ENCODE measurements at places on chromosomes 2 and 18.

- no peak for DNase-seq
These were observed 307.5 kb upstream of the REG3G start for GRCh38 chr2:78718024-78718423.

GRCh38 chr2:9908639-9909038 is 42.9 kb upstream of the GRHL1 start:
- no peak for DNase-seq

GRCh38 chr18:78673516-78674321 is 305.9 kb upstream of the SALL3 start:
- no peak for DNase-seq

DNA sequence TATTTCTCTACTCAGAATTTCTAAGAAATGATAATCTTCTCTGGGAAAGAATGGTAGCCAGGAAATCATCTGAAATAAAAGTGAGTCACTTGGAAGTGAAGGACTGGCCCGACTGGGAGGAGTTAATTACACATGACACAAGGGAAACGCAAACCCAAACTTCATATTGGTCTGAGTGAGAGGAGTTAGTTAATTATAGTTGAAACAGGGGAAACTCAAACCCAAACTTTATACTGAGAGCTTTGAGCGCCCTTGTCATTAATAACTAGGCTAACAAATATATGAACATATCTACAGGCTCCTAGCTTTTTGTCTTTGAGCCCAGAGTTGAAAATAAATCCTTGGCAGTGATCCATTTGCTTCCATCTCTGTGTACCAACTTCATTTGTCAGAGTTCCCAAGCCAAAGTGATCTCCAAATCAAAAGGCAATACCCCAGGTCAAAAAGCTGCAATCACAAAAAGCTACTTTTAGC is 187.8 kb upstream of the COL3A1 start:
- DNase-seq, result no peak

DNA sequence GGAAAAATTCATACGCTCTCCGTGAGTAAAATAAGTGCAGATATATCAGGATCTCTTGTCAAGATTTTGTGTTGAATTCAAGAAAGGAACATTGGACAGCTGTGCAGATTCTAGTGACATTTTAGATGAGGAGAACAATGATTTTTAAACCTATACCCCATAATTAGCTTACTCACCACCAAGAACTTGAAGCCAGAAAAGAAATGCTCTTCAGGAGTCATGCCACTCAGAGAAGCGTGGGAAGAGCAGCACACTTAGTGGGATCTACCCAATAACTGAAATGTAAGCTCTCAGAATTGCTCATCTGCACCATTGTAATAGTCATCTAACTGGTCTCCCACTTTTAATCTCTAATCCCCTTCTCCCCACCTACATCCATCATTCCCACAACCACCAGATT is 9.2 kb upstream of the ERMN start:
- no peak for DNase-seq

- DNase-seq, result no peak
These were observed 268.5 kb upstream of the ZSWIM2 start for GRCh38 chr2:187117483-187117882.

- DNase-seq, result no peak
These were observed 20.3 kb downstream of the RALB start for GRCh38 chr2:120272763-120273481.

DNA sequence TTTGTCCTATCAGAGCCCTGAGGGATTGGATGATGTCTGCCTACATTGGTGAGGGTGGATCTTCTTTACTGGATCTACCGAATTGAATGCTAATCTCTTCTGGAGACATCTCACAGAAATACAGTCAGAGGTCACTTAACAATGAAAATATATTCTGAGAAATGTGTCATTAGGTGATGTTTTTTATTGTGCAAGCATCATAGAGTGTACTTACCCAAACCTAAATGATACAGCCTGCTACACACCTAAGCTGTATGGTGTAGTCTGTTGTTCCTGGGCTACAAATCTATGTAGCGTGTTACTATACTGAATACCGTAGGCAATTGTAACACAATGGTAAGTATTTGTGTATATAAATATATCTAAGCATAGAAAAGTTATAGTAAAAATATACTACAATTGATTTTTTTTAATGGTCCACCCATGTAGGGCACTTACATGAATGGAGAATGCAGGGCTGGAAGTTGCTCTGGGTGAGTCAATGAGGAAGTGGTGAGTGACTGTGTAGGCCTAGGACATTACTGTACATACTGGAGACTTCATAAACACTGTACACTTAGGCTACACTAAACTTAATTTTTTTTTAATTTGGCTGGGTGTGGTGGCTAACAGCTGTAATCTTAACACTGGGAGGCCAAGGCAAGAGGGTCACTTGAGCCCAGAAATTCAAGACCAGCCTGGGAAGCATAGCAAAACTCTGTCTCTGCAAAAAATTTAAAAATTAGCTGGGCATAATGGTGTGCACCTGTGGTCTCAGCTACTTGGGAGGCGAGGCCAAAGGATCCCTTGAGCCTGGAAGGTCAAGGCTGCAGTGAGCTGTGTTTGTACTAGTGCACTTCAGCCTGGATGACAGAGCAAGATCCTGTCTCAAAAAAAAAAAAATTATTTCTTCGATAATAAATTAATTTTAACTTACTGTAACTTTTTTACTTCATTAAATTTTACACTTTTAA is 226.3 kb upstream of the UBE2E3 start:
- DNase-seq, result no peak

Measured in T-helper 17 cell (primary cell).